DMS 273 treated with DMSO at 0.1 percent for 48 hours (cell line): ENCODE measurements at places on chromosomes 12 and 14.

- no peak for DNase-seq
Measured at GRCh38 chr14:103905842-103906456, 22.3 kb upstream of the TDRD9 start.

DNA sequence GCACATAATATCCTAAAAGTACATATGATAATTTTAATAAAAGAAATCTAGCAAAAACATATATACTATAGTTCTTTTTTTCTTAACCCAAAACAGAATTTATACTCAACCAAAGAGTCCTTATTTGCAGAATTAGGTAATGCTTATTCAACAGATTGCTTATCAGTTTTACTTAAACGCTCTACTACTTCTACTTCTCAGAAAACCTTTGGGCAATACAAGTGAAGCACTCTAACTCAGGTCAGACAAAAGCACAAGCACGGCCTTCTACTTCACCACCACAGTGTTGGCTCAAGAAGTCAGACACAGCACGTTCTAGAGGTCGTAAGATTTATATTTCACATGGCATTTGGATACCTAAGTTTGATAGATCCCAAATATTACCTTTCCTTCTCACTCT is 29.2 kb downstream of the DICER1 start:
- DNase-seq: no peak

GRCh38 chr12:104526320-104526719 is 69.6 kb downstream of the CHST11 start:
- no peak for DNase-seq

DNA sequence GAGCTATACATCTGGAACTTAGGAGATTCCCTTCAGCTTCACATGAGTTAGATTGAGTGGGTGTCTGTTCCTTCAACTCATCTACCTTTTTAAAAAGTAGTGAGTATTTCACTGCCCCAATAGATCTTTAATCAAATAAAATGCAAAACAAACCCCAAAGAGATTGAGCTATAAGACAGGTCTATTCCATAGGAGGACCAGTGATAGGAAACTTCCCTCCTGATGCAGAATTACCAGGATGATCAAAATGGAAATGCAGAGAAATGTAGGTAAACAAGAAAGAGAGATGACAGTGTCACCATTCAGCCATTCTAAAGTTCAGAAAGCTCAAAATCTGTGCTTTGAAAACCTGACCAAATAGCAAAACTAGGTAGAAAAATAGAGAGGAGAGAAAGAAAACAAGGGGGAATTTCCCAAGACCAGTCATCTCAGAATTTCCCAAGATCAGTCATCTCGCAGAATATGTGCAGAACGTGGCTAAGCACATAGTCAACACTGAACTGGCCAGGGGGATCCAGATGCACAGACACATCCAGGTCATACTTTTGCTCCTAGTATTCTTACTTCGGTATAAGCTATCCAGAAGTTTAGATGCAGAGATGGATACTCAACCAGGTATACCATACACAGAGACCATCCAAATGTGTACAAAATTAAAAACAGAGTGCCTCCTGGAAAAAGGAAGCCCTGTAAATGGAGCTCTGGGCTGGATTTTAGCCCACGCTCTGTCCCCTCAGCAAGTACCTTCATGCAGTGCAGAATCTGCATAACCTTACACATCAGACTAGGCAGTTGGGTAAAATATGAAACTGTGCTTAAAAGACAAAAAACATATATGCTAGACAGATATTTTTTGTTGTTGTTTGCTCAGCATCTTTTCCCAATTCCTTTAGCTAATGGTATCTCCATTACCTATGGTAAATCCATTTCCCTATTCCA is 27.4 kb downstream of the SLC41A2 start:
- DNase-seq: no peak

DNA sequence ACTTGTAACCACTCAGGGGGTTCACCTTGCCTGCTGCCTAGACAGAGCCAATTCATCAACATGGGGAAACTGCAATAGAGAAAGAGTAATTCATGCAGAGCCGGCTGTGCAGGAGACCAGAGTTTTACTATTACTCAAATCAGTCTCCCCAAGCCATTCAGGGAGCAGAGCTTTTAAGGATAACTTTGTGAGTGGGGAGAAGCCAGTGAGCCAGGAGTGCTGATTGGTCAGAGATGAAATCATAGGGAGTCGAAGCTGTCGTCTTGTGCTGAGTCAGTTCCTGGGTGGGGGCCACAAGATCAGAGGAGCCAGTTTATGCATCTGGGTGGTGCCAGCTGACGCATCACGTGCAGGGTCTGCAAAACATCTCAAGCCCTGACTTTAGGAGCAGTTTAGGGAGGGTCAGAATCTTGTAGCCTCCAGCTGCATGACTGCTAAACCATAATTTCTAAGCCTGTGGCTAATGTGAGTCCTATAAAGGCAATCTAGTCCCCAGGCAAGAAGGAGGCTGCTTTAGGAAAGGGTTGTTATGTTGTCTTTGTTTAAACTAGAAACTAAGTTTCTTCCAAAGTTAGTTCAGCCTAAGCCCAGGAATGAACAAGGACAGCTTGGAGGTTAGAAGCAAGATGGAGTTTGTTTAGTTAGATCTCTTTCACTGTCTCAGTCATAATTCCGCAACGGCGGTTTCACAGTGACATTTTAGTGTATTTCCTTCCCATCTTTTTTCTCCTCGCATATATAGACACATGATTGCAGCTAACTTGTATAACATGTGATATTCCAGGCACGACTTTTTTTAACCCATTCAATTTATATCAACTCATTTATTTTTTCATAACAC is 68.9 kb upstream of the NCOR2 start:
- peak; percentile 48 for DNase-seq

GRCh38 chr12:19045426-19045825 is 84.1 kb upstream of the PLEKHA5 start:
- no peak for DNase-seq

DNA sequence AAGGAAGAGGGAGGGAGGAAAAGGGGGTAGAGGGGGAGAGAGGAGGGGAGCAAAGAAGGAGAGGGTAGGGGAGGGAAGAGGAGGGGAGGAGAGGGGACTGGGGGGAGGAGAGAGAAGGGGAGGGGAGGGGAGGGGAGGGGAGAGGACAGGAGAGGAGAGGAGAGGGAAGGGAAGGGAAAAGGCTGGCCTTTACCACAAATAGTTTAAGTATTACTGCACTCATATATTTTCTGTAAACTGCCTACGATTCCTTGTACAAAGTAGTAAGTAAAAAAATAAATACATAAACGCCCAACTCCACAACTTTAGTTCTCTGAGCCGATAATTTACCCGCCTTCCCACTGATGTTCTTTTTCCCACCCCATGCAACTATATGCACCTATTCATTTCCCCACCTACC is 23.7 kb upstream of the RERG start:
- no peak for DNase-seq

DNA sequence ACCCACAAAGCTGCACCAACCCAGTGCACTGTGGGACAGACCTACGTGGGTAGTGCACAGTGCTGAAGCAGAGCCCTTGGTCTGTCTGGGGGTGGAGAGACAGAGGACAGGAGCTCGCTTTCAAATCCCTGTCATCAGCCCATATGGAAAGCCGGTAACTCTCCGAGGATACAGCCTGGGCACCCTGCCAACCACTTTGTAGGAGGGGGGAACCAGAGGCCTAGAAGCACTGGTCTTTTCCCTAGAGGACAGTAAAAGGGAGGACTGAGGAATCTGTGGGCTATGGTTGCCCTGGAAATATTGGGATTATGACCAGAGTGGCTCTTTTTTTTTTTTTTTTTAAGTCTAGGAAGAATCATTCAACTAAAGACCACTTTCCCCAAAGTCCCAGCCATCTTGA is 74.3 kb downstream of the MAP3K9 start:
- peak; percentile 69 for DNase-seq

DNA sequence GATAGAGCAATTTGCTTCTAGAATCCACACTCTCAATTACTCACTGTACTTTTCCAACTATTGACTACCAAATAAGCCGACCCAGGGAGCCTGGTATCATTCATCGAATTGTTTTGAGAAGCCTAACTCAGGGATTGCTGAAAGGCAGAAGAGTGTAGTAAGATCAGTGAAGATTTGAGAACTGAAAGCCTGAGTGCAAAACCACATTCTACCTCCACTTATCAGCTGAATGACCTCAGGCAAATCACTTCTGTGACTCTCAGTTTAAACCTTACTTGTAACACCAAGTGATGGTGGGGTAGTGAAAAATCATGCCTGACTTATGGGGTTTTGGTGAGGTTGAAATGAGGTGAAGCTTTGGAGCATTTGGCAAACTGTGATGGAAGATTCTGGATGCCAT is 126.1 kb upstream of the MAX start:
- DNase-seq: no peak

DNA sequence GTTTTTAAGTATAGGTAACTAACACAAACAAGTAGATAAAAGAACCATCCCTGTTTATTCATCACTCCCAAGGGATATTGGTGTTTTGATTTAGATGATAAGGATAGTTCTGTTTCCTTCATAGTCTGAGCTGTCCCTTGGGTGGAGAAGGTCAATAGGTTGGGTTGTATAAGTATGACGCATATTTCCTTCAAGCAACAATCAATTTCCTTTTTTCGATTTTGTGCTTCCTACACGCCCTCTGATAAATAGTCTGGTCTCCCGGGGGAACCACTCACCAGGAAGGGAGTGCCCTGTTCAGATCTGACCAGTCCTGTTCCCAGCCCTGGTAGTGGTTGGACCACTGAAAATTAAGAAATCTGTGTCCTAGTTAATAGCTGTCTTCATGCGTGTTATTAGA is 378.8 kb upstream of the FAR2 start:
- DNase-seq: no peak

GRCh38 chr12:116603546-116604177 is 44.5 kb downstream of the MAP1LC3B2 start:
- DNase-seq: no peak

GRCh38 chr14:83419420-83419819 is 1885.8 kb upstream of the SEL1L start:
- no peak for DNase-seq

DNA sequence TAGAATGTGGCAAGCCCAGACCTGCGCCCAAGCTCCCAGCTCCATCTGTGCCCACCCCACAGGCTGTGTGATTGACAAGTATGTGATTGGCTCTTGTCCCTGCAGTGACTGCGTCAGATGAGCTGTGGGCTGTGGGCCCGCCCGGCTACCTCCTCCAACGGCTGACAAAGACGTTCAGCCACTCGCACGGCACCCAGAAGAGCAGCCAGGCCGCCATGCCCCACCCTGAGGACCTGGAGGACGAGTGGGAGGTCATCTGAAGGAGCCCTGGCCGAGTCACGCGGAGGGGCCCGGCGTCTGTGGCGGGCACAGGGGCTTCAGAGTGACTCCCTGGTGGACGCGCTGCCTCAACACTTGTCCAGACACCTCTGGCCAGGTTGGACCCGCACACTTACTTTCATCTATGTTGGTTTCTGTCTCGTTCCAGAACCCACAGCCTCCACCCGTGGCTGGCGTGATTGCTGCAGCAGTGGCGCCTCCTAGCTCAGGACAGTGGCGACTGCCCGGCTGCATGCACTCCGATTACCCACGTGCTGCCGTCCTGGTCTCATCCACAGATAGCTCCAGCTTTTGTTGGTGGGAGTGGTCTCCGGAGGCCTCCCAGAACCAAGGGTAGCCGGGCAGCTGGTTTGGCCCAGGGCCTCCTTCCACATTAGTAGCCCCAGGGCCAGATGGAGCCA is 11.4 kb downstream of the ANKRD9 start:
- no peak for DNase-seq

DNA sequence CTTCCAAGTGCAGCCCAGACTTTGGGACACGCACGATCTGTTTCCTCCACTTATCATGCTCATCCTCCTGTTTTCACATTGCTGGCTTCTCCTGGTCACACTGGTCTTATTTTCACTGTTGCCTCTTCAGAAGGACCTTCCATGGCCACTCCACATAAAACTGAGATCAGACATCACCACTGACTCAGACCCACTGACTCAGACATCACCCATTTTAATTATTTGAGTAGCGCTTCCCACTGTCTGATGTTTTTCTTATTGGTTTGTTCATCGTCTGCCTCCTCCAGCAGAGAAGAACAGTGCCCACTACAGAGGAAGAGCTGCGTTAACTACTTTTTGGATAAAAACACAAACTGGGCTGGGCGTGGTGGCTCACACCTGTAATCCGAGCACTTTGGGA is 270.5 kb upstream of the PWP1 start:
- DNase-seq: no peak

- no peak for DNase-seq
Measured at GRCh38 chr14:75282170-75282554, 3.5 kb downstream of the FOS start.

GRCh38 chr12:86293682-86294240 is 37.6 kb upstream of the MGAT4C start:
- no peak for DNase-seq

DNA sequence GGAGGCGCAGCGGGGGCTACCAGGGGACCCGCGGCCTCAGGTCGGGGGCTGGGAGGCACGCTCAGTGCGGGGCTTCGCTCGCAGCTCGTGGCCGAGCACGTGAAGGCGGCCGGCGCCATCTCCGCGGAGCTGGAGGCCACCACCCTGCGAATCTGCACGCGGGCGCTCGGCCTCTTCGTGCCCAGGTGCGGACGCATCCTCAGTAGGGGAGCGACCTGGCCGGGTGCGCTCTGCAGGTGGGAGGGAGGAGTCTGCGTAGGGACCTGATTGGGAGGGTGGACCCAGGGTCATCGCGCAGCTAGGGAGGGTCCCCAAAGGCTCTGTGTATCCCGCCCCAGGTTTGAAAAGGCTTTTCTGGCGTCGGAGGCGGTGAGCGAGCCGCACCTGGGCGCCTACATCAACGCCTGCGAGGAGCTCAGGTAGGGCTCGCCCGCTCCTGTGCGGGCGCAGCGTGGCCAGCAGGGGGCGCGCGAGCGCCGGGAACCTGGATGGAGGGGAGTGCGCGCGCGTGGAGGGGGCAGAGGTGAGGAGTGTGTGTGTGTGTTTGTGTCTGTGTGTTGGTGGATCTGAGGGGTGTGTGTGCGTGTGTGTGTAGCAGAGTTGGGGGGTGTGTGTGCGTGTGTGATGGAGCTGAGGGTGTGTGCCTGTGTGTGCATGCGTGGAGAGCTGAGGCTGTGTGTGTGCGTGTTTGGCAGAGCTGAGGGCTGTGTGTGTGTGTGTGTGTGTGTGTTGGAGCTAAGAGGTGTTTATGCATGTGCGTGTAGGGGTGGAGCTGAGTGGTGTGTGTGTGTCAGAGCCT is 10.3 kb downstream of the EXOC3L4 start:
- DNase-seq: no peak

DNA sequence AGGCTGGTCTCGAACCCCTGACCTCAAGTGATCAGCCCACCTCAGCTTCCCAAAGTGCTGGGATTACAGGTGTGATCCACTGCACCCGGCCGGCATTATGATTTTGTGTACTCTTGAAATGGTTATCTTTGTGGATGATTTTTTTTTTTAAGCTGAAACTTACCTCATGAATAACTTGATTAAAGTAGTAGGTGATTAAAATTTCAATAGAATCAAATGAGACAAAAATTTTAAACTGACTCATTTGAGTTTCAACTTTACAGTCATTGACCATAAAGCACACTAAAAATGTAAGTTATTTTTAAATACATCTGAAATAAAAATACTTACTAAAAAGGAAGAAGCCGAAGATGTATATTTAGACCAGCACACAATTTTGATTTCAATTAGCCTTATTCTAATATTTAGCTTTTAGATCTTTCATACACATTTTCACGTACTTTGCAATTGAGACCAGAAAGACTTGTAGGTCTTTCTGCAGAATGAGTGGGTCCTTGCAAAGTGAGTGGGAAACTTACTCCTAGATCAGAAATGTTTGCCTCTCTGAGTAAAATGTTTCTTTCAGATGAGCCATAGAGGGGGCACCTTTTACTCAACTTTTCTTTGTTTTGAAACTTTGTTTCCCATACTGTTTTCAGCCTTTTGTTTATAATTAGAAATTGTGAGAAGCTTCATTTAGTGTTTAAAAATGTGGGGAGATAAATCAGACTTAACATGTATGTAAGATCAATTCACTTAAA is 34.2 kb downstream of the TMPO start:
- DNase-seq: no peak

- DNase-seq: no peak
Measured at GRCh38 chr12:41920355-41920754, 224.3 kb downstream of the GXYLT1 start.
